Caki2 (cell line): ENCODE measurements at places on chromosomes 3 and 15. TPM values are rescaled to one million over a fixed set of nuclear protein-coding genes. Genes with fewer than 3 reads are reported as not detected.

Gene P2RY1
- total RNA-seq: 0.07 TPM in 1 of 2 replicates, not detected in the other

Gene ZNF35
- total RNA-seq: 5.7 and 7.5 TPM in 2 replicates

Gene GOLGA6A
- total RNA-seq: 1.0 TPM in 1 of 2 replicates, not detected in the other

Gene UQCC5
- 1.8 and 35.7 TPM in 2 replicates for total RNA-seq

Gene GCNT3
- 0.64 and 5.9 TPM in 2 replicates for total RNA-seq

Gene CNTN4
- 1.8 and 13.1 TPM in 2 replicates for total RNA-seq

Gene PRRT3
- 0.20 and 1.2 TPM in 2 replicates for total RNA-seq

Gene SNRPA1
- 46.7 and 55.2 TPM in 2 replicates for total RNA-seq

Gene ATP2B2
- not detected in 2 replicates for total RNA-seq

Gene GOLGA8T
- total RNA-seq: 0.23 TPM in 1 of 2 replicates, not detected in the other

Gene A4GNT
- total RNA-seq: not detected in 2 replicates

Gene RAB11A
- total RNA-seq: 231 and 296 TPM in 2 replicates

Gene SH2D7
- total RNA-seq: not detected in 2 replicates

Gene PPP1R14D
- not detected in 2 replicates for total RNA-seq

Gene IL12A
- 3.9 and 5.2 TPM in 2 replicates for total RNA-seq

Gene NBEAL2
- total RNA-seq: 6.9 and 9.6 TPM in 2 replicates

Gene CPNE9
- total RNA-seq: not detected in 2 replicates

Gene GOLGA8G
- not detected in 2 replicates for total RNA-seq

Gene SIDT1
- total RNA-seq: not detected in 2 replicates

Gene FGF12
- total RNA-seq: 1.5 and 2.6 TPM in 2 replicates

Gene XIRP1
- total RNA-seq: not detected in 2 replicates

Gene NEK10
- 0.07 TPM in 1 of 2 replicates, not detected in the other for total RNA-seq

Gene MOBP
- total RNA-seq: not detected in 2 replicates

Gene GPR176
- total RNA-seq: 8.1 and 9.6 TPM in 2 replicates

Gene CA12
- 194 and 272 TPM in 2 replicates for total RNA-seq

Gene CLSTN2
- total RNA-seq: 29.7 and 37.8 TPM in 2 replicates

Gene HIGD2B
- not detected in 2 replicates for total RNA-seq

Gene CDHR4
- not detected in 2 replicates for total RNA-seq

Gene TGFBR2
- total RNA-seq: 41.2 and 44.5 TPM in 2 replicates

Gene CNTN6
- 0.12 and 0.34 TPM in 2 replicates for total RNA-seq

Gene SPPL2A
- 52.9 and 59.3 TPM in 2 replicates for total RNA-seq

Gene ZPLD1
- total RNA-seq: 0.84 TPM in 1 of 2 replicates, not detected in the other

Gene NEK11
- total RNA-seq: 4.0 and 8.1 TPM in 2 replicates

Gene STRA6
- 14.9 and 17.7 TPM in 2 replicates for total RNA-seq

Gene ZBBX
- total RNA-seq: 12.2 TPM in 1 of 2 replicates, not detected in the other

Gene PAQR5
- 48.3 and 50.0 TPM in 2 replicates for total RNA-seq

Gene MAP6D1
- 4.9 TPM in 1 of 2 replicates, not detected in the other for total RNA-seq

Gene TM4SF4
- total RNA-seq: 10.9 TPM in 1 of 2 replicates, not detected in the other

Gene CACNA2D2
- 0.03 TPM in 2 replicates for total RNA-seq

Gene CYP1A1
- total RNA-seq: 3.6 TPM in 1 of 2 replicates, not detected in the other

Gene SLC12A1
- total RNA-seq: not detected in 2 replicates

Gene OXTR
- 0.61 and 1.6 TPM in 2 replicates for total RNA-seq

Gene SEMA6D
- total RNA-seq: 0.14 TPM in 1 of 2 replicates, not detected in the other

Gene OSBPL10
- 33.7 and 74.7 TPM in 2 replicates for total RNA-seq

Gene PCLAF
- 73.7 and 79.2 TPM in 2 replicates for total RNA-seq

Gene PRC1
- 164 and 189 TPM in 2 replicates for total RNA-seq

Gene GATM
- 7.6 and 22.0 TPM in 2 replicates for total RNA-seq

Gene CCDC50
- total RNA-seq: 84.3 and 91.5 TPM in 2 replicates
